ENCODE measurements at places on chromosomes 2 and 18.

DNA sequence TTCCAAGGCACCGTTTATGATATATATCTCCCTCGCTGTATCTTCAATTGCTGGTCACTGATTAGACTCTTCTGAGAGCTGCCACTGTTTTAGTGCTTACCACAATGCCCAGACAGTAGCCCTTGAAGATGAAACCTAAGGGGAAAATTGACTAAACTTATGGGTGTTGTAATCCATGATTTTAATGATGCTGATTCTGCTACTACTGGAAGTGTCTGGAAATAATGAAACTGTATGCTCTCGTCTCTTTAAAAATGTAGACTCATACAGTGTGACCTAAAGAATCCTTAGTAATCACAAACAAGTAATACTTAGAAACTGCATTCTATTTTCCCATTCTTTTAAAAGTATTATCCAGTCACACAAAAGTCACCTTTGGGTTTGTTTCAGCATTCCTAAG, 5.5 kb upstream of the SLC8A1 start:
- no peak for DNase-seq

DNA sequence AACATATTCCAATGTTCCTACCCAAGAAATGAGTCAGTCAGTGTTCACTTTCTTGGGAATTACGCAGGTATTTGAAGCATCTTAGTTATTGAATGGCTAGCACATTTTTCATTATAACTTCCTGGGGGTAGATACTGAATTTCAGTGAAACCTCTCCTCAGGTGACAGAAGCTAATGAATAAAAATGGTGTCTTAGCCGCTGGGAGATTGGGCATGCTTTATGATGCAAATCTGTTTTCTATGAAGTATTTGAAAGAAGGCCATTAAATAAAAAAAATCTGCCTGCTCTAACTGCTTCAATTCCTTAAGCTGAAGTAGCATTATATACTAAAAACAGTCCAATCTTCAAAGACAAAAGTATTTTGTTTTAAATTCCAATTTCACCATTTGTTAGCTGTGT, 132.8 kb upstream of the CYRIA start:
- DNase-seq: no peak

DNA sequence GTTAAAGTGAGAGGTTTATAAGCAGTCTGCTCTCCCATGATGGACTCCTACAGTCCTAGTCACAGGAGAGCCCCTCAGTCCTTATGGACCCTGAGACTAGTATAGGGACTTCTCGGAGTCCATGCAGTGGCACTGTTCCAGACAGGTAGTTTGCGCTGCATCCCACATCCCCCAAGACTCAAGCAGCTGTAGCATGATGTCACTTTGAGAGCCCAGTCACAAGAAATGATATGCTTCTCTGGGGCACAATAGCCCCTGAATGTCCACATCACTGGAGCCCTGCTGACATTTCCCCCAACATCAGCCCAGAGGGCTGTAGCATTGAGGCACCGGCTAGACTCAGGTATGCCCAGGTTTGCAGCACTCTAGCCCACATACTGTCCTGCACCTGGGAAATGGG, 220.1 kb downstream of the OTX1 start:
- no peak for DNase-seq

- DNase-seq: no peak
Measured at GRCh38 chr2:51535763-51536162, 503.8 kb upstream of the NRXN1 start.

DNA sequence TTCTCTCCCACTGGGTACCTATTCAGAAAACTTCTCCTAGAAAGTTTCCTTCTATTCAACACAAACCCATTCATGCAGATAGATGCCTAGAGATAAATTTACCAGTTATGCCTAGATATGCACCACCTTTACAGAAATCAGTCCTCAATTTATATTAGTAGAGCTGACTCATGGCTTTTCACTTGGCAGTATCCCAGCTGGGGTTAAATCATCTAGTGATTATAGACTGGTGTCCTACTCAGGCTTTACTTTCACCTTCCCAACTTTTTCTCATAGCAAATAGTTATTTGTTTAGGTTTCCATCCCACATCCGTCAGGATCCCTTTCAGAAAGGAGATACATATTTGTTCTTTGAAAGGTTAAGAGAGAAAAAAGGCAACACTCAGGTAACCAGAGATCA, 124.5 kb downstream of the AQP4 start:
- no peak for DNase-seq

- no peak for DNase-seq
Measured at GRCh38 chr2:12448846-12449505, 267.8 kb upstream of the TRIB2 start.

DNA sequence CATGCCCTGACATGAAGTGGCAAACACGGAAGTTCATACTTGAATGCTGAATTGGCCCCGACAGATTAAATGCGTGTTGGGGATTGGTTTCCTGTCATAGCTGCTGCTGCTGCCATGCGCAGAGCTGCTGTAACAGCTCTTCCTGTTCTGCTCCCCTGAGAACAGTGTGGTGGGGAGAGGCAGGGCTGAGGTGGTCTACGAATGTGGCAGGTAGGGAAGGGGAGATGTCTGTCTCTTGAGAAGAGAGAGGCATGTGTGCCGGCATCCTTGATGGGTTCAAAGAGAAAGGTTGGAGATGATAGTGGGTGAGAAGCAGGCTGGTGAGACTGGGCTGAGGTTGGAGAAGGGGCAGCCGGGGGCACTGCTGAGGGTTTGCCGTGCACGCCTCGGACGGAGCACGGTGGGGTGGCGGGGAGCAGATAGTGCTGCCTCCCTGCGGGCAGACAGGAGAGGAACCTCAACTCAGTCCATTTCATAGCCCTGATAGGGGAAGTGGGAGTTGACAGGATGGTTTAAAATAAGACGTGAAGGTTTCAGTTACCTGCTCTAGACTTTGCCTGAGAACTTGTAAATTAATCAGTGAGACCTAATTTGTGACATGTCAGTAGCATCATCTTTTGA, 46.1 kb downstream of the TMEM185B start:
- no peak for DNase-seq

- DNase-seq: no peak
Measured at GRCh38 chr2:201930831-201931230, 102.8 kb upstream of the FZD7 start.

GRCh38 chr2:119629323-119629825, 49.6 kb upstream of the TMEM177 start:
- DNase-seq: no peak

- no peak for DNase-seq
Measured at GRCh38 chr2:205024822-205025518, 479.7 kb downstream of the PARD3B start.

GRCh38 chr18:2331491-2331890, 239.8 kb downstream of the METTL4 start:
- DNase-seq: no peak

DNA sequence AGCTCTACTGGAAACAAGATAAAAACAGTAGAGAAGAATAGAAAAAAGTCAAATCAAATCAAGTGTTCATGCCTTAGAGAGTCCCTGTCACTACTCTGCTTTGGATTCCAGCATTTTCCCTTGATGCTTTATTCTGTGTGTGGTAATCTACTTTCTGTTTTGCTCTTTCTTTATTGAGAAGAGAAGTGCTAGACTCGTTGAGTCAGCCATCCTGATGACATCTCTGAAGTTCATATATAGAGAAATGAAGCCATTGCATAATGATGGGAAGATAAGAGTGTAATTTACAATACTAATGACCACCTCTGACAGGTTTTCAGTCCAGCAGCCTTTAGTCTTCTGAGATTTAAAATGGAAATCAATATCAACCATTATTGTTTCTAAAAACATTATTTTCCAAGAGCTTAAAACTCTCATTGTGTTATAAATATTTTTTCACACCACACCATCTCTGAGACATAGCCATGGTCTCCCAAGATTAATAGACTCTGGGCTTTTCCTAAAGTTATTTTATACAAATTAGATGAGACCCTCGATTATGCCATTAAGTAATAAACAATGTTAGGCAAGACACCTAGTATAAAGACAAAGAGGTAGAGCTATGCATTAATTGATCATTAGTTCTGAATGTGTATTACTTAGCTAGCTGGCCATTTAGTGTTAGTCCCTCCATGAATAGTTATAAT, 679.0 kb upstream of the ACVR2A start:
- DNase-seq: no peak

DNA sequence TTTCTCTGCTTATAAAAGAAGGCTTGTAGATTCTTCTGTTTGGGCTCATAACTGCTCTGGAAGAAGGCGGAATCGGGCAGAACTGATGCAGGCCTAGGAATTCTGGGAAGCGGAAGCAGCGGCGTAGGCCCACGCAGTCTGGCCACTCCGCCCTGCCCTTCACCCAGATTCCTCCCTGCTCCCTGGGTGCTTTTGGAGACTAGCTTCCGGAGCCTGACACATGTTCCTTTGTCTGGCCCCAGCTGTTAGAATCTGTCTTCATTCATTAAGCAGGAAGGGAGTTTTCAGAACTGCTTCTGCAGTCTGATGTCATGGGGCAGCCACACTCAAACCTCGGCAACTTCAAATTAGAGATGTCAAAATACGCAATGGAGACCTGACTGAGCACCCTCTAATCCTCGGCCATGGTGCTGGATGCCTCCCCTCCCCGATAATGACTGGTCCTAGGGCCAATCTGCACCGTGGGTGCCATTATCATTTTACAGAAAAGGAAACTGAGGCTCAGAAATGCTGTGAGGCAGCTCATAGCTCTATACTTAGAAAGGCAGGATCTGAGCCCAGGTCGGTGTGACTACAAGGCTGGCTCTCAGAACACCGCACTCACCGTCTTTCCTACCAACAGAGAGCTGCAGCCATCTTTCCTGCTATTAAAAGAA, 275.7 kb downstream of the MYCN start:
- DNase-seq: peak; percentile 29

DNA sequence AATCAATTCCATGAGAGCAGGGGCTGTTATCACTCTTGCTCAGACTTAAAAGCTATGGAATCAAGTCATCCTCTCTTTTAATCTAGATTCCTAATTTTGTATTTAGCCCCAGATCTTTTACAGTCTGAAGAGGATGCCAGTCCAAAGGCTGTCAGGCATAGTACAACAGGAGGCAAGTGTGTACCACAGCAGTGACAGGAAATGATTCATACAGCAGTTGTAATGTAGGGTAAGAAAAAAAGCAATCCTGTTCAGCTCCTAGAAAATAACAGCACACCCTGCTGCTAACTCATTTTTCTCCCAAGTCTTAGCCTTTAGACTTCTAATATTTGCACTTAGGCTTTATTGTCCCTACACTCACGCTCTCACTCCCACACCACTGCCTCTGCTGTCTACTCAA, 127.8 kb upstream of the SYT4 start:
- DNase-seq: no peak

DNA sequence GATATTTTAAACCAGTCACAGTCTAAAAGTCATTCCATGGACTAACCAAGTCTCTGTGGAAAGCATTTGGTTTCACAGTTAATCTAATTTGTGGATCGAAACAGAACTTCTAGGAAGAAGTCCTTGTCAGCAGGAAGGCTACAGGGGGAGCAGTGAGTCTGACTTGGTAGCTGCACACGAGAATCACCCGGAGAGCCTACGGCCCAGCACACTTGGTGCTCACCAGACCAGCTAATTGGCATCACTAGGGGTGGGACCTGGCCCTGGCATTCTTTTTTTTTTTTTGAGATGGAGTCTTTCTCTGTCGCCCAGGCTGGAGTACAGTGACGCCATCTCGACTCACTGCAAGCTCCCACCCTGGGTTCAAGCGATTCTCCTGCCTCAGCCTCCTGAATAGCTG, 97.7 kb downstream of the ZNF532 start:
- no peak for DNase-seq

DNA sequence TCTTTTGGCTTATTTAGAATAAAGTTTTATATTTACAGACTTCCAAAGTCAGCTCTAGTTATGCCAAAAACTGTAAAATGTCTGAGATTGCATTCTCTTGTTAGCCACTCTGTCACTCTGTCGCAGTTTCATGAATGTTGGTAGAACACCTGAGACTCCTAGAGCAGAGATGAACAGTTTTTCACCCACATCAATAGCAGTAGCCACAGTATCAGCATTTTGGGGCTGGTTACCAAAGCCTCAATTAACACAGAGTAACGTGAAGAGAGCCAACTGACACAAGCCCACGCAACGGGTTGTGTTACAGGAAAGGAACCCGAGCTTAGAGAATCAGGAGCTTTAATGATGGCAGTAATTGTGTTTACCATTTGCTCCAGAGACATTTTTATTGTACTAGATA, 443.0 kb upstream of the SLC39A10 start:
- no peak for DNase-seq

- no peak for DNase-seq
Measured at GRCh38 chr2:121826036-121826435, 70.6 kb downstream of the TSN start.

DNA sequence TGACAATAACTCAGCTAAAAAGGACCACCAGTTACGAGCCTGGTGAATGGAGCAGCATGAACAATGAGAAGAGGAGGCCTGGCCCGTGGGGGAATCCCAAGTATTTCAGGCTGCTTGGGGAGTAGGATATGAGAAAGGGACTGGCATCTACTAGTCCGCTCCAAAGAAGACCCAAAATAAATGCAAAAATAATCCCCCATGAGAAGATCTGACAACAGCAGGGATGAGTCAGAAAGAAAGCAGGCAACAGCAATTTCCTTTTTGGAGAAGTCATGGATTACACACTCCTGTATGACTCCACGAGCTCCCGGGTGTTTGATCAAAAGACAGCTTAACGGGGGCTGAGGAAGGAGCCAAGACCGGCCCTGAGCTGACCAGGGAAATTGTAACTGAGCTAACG, 111.4 kb downstream of the SOX11 start:
- DNase-seq: no peak

DNA sequence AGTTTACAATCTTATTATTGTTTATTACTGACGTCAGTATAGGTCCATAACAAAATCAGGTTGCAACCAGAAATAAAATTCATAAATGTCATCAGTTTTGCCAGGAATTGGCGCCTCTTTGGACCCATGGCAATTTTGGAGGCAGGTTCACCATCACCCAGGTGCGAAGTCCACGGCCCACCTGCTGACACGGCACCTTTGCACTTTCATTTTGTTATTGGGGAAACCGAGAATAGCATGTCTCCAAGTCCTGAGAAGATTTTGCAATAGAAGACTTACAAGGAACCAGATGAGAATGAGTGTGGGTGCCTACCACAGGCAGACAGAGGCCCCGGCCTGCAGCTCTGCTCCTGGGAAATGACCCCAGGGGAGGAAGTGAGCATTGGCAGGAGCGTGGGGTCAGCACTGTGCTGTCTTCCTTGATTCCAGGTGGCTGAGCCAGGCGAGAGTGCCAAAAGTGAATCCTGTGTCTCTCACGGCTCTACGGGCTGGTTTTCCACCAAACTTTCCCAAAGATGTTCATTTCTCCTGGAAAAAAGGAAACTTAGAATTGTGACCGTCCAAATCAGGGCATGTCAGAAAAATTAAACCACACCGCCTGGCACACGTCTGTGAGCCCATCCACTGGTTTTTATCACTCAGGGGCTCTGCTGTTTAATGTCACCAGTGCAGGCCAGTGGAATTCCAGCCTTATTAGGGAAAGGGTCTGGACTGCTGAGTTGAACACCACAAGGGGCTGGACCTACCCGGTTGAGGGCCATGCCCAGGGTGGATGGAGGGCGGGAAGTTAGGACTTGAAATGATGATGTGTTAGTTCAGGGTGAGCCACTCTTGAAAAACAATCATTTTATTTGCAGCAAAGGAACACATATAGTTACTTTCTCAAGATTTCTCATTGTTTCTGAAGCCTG, 96.5 kb downstream of the PTGR3 start:
- DNase-seq: no peak
